ENCODE measurements at places on chromosomes 16 and 17.

DNA sequence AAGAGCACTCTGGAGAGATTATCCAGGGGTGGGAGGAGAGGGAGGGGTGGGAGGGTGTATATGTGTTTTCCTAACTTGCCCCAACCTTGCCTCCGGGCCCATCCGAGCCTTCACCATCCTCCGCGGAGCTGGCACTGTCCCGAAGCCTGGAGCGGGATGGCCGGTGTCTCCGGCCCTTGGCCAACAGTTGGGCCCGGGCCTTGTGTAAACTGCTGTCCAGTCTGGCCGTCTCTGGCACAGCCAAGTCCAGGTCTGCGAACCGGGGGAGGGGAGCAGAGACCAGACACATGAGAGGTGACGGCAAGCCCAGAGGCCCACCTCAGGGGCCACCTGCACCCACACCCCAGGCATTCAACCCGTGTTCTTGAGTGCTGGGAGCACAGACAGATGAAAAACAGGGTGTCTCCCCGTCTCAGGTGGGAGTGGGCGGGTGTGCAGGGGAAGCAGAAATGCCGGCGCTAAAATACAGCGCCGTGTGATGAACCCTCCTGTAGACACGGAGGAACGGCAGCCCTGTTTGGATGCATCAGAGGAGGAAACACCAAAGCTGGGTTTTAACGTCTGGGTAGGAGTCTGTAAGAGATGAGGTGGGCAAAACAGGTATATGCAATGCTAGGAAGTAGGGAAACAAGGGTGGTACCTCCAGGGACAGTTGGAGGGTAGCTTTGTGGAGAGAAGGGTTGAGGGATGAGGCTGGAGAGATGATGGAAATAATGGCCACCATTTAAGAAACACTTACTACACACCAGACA is 11.7 kb downstream of the SAMD14 start:
- no peak for DNase-seq

GRCh38 chr16:11136600-11136999 is 119.4 kb downstream of the SOCS1 start:
- DNase-seq: no peak

DNA sequence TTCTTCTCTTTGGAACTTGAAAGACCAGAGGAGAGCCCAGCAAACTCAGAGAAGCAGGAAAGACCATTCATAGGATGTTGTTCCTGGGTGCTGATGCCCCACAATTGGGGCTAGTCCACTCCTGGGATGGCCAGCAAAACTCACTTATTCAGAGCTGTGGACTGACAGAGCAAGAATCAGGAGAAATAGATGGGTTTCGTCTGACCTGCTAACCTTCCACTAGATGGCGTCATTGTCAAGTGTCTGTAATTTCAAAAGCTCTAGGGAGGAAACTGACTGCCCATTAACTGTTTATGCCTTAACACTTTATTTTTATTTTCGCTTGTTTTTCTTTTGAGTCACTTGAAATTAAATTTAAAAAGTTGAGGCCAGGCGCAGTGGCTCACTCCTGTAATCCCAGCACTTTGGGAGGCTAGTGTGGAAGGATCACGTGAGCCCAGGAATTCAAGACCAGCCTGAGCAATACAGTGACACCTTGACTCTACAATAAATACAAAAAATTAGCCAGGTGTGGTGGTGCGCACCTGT is 28.7 kb upstream of the MILR1 start:
- DNase-seq: no peak

GRCh38 chr16:54361246-54361645 is 74.7 kb upstream of the IRX3 start:
- DNase-seq: no peak

DNA sequence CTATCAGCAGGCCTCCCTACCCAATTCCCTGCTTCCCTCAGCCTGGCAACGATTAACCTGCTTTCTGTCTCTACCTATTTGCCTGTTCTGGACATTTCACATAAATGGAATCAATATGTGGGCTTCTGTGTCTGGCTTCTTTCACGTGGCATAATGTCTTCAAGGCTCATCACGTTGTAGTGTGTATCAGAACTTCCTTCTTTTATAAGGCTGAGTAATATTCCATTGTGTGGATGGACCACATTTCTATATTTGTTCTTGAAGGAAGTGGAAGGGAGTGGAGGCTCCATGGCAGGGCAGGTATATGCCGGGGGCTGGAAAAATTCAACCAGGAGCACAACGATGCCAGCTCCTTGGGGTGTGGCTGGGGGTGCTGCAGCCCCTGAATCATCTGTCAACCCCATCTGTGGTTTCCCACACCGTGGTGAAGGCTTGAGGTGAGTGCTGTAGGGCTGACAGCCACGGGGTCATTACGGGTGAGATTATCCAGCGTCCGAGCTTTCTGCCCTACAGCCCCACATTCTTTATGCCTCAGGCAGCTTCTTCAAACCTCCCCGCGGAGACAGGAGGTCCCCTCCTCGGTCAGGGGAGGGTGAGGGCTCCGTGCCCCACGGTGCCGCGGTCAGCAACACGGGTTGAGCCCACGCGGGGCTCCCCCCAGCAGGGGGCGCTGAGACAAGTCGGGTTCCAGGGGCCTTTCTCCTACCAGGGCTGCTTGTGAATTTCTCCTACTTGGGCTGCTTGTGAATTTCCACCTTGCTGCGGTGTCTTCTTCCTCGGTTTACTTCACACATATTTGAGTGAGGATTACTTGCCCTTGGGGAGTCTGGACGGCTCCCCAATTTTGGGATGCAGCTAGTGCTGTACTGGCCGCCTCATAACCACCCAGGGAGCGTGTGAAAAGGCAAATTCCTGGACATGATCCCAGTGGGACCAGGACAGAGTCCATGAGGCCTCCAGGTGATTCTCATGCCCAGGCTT is 18.3 kb upstream of the WFIKKN2 start:
- DNase-seq: peak; percentile 55

GRCh38 chr17:81713004-81713555 is 996 bp downstream of the SLC25A10 start:
- no peak for DNase-seq

DNA sequence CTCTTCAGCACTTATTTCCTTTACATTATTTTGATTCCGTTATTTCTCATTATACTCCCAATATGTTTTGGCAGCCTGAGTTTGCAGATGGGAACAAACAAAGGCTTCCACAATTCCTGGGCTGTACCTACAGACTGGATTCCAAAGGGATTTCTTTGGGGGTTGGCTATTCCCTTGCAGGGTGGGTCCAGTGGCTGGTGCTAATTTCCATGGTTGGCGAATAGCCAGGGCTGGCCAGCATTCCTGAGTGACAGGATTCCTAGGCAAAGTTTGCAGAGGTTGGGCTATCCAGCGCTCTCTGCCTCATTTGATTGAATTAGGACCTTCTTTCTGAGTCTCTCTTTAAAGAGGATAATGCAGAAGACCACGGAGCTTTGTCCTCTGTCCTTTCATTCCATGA is 207.4 kb downstream of the MAF start:
- no peak for DNase-seq

- no peak for DNase-seq
Measured at GRCh38 chr16:89748921-89749320, 27.6 kb downstream of the ZNF276 start.

DNA sequence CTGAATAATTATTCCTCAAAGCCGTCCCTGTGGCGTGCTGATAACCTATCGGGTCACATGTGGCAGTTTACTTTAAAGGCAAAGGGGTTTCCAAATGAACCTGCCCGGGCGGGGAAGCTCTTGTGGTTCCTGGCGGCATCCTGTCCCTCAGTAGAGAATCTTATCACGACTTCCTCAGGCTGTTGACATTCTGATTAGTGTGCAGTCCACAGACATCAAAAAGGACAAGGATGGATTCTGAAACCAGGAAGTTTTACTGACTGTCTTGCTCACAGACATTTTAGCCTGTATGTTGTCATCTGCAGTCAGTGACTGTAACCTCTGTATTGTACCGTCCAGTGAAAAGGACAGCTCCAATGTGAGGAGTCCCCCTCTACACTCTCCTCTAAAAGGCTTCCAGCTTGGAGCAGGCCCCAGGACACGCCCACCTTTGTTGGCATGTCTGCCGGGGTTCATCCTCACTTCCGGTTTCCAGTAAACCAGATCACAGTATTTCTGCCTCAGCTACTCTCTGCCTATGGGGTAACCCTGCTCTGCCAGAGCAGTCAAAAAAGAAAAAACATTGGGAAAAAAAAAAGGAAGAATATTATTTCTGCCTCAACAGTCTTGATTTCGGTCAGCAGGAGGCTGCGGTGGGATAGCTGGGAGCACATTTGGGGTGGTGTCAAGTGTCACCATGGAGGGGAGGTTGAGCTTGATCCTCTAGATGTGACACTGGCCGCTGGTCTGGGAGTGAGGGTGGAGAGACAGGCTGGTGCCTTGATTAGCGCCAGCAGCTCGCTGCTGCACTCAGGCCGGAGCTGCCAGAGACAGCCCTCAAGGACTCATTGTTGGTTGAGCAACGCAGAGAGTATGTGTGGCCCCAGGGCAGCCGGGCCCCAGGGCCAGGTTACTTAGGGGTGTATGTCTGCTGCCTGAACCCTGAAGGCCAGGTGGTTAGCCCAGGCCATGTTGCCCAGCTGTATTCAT is 89.0 kb upstream of the DNAH17 start:
- DNase-seq: peak; percentile 29

- DNase-seq: no peak
Measured at GRCh38 chr17:76447931-76448652, 4.9 kb downstream of the UBE2O start.

- DNase-seq: no peak
Measured at GRCh38 chr16:86252596-86252995, 257.7 kb upstream of the FOXF1 start.

- no peak for DNase-seq
Measured at GRCh38 chr17:48868916-48869500, 23.6 kb upstream of the ATP5MC1 start.

GRCh38 chr17:6640536-6641246 is at the start of the genes KIAA0753 and TXNDC17:
Gene KIAA0753, minus strand, starts transcription at chr17:6640711. Its CDS starts 5,608 bp downstream, at chr17:6635103.
Gene TXNDC17, plus strand, starts transcription at chr17:6641060. Its CDS starts 23 bp downstream, at chr17:6641083.
- peak; percentile 75 for DNase-seq

- no peak for DNase-seq
Measured at GRCh38 chr16:53958341-53958880, 254.5 kb downstream of the FTO start.

GRCh38 chr17:38958756-38959155 is 8.4 kb downstream of the FBXO47 start:
- DNase-seq: no peak

- no peak for DNase-seq
Measured at GRCh38 chr16:31409433-31409832, 16.3 kb downstream of the ITGAD start.

GRCh38 chr16:71441348-71442050 is 355 bp downstream of the TLE7 start:
- peak; percentile 4 for DNase-seq

DNA sequence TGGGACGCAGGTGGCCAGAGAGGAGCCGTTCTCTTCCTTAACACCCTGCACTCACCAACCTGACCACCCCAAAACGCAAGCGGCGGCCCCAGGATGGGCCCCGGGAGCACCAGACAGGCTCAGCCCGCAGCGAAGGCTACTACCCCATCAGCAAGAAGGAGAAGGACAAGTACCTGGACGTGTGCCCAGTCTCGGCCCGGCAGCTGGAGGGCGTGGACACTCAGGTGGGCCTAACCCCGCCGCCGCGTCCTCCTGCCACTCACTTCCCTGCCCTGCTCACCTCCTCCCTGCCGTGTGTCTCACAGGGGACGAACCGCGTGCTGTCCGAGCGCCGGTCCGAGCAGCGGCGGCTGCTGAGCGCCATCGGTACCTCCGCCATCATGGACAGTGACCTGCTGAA is 4.6 kb upstream of the HSD3B7 start:
- DNase-seq: no peak

GRCh38 chr16:20638711-20639335 is 58.7 kb downstream of the ACSM1 start:
- no peak for DNase-seq

DNA sequence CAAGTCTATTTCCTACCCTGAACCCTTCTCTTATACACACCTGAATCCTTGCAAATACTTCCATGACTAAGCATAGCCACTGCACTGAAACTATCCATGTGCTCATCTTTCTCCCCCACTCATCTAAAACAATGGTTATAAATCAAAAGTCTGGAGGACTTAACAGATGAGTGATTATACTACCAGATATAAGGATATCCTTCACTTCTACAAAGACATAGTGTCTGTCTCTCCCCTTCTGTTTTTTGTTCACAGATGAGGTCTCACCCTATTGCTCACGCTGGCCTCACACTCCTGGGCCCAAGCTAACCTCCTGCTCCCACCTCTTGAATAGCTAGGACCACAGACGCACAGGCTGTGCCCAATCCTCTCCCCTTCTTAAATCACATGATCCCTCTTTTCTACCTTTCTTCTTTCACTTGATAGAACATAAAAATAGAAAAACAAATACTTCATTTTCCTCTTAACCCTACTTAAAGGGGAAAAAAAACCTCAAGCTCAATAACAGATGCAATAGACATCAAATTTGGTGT is 19.2 kb downstream of the CEP112 start:
- no peak for DNase-seq

- no peak for DNase-seq
Measured at GRCh38 chr17:45357364-45357997, 40.7 kb upstream of the MAP3K14 start.

DNA sequence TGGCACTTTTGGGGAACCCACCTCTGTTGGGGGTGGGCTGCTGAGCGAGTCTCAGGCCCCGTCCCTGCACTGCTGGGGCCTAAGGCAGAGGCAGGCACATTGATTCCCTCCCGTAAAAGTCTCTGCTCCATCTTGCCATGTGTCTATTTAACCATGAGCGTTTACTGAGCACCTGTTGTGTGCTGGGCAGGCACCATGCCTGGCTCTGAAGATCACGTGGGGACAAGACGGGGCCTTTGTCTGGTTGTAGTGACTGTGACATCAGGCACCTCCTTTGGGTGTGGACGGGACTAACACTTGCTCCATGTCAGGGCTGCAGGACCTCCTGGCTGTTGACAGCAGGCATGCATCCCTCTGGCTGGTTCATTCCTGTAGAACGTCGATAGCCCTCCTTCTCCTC is 204.7 kb upstream of the CIBAR2 start:
- no peak for DNase-seq

- DNase-seq: no peak
Measured at GRCh38 chr17:2263183-2264066, 40.2 kb downstream of the SMG6 start.

GRCh38 chr16:68387301-68387700 is 61.0 kb downstream of the SMPD3 start:
- DNase-seq: no peak

DNA sequence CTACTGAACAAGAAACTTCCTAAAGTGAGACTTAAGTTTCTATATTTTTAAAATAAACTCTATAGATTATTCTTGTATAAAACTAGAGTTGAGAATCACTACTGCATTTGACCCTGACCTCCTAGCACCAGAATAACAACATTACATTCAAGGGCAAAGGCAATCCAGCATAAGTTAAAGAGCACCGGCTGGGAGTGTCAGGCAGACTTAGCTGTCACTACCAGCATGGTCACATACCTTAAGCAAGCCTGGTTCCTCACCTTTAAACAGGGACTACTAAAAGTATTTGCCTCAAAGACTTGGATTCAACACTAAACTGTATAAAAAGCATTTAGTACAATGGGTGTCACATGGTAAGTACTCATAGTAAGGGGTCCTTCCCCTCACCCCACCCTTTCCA is 90.4 kb downstream of the SSH2 start:
- DNase-seq: no peak
